ENCODE measurements at places on chromosomes 2 and 18. TPM values are rescaled to one million over a fixed set of nuclear protein-coding genes. Genes with fewer than 3 reads are reported as not detected.

Gene FAP
- polyA plus RNA-seq, result 49.7 TPM

Gene PNPT1
- polyA plus RNA-seq, result 14.3 TPM

Gene SERPINB11
- polyA plus RNA-seq, result not detected

Gene CXCR1
- not detected for polyA plus RNA-seq

Gene CRYGC
- polyA plus RNA-seq, result not detected

Gene SRBD1
- 10.6 TPM for polyA plus RNA-seq

Gene UGT1A3
- not detected for polyA plus RNA-seq

Gene ACADL
- polyA plus RNA-seq, result 12.4 TPM

Gene MRO
- 0.39 TPM for polyA plus RNA-seq

Gene FBXO15
- polyA plus RNA-seq, result 0.57 TPM

Gene CPLX4
- not detected for polyA plus RNA-seq

GRCh38 chr2:67828066-67828465 lies 234.7 kb downstream of the C1D start:
- DNase-seq, result no peak

DNA sequence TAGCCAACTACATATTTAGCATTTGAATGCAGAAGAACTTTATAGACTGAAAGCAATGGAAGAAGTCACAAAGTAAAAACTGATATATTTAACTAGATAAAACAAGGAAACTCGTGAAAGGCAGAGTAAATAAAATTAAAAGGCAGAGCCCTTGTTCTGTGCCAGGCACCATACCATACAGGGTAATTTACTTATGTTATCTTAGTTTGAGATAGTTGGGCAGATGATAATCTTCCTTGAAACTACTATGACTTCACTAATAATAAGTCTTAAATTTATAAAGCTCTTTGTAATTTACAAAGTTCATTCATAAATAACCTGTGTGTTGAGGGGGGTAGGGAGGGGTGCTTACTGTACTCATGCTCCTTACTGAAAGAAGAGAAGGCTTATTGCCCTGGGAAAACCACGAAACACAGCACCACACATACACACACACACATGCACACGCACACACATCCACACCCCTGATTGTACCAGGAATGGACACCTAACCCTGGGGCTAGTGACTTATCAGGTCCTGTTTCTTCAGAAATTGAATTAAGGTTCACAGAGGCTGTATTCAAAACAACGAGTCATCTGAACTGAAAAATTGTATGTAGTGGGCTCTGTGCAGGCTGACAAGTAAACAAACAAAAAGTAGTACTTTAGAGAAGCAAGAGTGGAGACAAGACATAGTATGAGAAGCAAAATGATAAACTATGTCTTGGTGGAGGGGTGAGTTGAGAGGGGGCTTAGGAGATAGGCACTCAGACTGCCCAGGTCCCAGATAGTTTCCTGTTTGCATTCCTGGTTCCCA lies 38.1 kb downstream of the AGFG1 start:
- no peak for DNase-seq

DNA sequence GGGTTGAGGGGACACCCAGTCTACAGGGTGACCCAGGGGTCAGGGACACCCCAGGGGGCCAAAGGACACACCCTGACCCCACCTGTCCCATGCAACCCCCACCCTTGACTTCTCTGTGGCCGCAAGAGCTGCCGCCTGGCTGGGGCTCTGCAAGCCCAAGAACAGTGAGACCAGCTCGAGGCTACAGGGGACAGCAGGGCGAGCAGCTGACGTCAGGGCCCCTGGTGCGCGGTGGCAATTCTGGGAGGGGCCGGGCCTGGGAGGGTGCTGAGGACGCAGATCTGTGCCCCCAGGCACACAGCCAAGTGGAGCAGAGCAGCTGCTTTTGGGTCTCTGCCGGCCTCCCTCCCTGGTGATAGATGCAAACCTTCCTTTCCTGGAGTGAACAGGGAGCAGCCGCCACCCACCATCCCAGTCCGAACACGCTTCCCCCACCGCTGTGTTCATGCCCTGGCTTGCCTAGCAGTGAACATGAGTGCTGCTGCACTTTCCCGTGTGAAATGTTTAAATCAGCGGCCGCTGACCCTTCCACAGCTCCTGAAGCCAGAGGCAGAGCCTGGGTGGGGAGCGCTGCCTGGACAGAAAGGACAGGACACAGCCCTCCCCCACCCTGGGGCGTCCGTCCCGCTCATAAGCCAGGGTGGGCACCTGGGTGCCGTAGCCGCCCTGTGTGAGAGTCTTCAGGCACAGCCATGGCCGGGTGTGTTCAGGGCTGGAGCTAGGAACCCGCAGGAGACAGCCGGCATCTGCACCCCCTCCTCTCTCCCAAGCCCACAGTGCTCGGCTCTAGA lies 46.9 kb downstream of the SLC66A2 start:
- no peak for DNase-seq

DNA sequence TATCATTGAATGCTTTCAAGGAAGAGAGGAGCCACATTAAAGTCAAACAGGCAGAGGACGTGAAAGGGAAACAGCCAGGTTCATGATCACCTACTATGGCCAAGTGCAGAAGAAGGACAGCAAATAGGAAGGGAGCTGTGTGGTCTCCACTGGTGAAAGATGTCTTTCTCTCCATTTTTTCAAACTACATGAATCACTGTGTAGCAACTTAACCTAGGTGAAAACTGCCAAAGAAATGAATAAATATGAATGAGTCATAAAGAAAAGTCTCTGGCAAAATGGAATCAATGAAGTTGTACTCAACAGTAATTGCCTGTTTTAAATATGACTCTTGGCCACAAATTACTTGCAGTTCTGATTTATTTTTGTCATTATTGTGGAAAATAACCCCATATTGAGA lies 452.6 kb upstream of the PKDCC start:
- no peak for DNase-seq

- peak; percentile 76 for DNase-seq
These were observed 62.9 kb downstream of the ZNF521 start for GRCh38 chr18:25289001-25289631.

GRCh38 chr2:41736105-41736567 lies 311.7 kb upstream of the PKDCC start:
- DNase-seq, result no peak

DNA sequence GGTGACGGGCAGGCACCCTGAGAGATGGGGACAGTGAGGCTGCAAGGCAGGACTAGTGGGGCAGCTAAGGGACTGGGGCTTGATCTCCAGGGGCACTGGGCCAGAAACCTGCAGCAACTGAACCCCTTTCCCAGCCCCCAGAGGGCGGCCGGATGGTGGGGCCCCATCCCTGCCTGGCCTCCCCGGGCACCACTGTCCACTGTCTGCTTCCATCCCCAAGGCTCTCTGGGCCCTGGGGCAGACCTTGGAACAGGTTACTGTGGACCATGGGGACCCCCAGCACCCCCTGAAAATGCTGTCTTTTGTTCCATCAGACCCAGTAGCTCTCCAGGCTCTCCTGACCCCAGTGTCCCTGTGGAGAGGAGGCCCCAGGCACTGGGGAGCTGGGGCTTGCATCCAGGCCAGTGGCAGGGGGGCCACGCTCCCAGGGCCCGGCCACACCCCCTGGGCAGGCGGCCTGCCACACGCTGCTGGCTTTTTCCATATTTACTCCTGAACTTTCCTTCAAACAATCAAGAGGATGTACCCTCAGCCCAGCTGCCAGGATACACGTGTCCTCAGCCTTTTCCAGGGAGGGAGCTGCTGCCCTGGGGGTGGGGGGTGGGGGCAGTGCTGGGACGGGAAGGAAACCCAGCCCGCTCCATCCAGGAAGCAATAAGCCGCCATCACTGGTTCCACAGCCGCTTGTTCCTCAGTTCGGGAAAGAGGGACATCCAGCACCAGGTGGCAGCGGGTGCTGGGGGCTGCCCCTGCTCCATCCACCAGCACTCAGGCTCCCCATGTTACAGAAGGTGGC lies 102.3 kb upstream of the ODC1 start:
- no peak for DNase-seq

DNA sequence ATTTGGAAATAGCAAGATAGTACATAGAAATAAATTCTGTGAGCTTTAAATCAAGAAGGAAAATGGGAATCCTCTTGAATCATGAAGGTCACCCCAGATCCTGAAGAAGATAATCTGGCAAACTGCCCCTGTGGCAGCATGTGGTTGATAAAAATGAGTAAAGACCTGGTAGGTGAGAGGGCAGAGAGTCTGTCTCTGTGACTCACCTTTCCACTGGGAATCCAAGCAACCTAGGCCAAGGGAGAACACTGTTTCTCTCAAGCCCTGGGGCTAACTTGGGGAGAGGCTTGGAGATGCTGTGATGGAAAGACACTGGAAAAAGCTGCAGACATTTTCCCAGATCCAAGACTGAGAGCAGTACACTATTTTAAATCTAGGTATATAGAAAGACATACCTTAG lies 185.8 kb upstream of the CNTNAP5 start:
- no peak for DNase-seq

DNA sequence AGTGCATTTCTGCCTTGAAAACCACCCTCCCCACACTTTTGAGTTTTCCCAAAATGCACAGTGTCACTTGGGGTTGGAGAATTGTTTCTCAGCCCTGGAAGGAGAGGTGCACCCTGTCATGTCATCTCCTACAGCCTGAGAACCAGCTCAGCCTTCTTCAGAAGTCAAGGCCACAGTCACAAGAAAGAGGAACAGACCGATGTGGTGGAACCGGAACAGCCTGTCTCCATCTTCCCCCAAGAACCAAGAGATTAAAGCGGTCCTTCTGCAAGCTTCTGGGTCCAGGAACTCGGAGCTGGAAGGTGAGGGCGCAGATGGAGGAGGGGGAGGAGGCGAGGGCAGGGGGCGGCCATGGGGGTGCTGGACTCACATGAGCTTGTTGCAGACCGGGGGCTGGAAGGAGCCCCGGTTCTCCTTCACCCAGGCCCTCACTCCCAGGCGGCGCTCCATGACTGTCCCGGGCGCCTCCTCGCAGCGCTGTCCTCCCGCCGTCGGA lies 248 bp downstream of the HAAO start:
- no peak for DNase-seq

DNA sequence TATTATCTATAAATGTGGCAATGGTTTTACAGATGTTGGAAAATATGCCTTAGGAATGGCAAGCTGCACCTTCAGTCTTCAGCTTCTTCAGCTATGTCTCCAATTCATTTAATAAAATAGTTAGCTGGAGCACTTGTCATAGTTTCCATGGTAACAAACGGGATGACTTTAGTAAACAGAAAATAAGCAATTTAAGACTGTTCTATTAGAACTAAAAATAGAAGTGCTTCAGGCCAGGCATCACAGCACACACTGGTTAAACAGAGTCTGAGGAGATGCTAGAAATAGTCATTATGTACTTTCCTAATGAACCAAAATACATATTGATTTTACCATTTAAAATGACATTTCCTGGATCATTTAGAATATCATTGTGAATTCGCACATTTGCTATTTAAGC lies 195.0 kb downstream of the GCA start:
- DNase-seq, result no peak

DNA sequence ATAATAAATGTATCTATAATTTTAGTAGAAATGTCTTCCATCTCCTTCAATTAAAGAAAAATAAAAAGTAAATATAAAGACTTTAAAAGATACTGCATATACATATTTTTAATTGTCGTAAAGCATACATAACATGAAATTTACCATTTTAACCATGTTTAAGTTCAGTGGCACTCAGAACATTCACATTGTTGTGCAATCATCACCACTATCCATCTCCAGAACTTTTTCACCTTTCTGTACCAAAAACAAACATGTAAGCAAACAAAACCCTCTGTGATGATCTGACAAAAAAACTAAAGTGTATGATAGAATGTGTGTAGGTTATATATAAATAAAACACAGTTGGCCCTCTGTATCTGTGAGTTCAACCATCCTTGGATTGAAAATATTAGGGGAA lies 13.4 kb upstream of the DCTN1 start:
- no peak for DNase-seq

DNA sequence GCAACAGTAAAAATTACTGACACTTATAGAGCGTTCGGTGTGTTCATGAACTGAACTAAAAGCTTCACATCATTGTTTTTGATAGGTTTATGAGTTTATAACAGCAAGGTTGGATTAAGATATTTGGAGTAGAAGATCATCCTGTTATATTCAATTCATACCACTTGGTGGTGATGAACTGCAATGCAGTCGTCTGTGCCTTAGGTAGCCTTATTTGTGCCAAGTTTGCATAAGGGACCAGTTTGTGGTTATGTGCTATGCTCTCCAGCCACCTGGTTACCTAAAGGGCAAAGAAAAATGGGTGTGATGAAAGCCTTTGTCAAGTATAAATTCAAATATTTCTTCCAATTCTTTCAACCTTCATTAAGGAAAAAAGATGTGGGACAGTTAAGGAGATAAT lies 150.9 kb upstream of the KCNH7 start:
- no peak for DNase-seq

DNA sequence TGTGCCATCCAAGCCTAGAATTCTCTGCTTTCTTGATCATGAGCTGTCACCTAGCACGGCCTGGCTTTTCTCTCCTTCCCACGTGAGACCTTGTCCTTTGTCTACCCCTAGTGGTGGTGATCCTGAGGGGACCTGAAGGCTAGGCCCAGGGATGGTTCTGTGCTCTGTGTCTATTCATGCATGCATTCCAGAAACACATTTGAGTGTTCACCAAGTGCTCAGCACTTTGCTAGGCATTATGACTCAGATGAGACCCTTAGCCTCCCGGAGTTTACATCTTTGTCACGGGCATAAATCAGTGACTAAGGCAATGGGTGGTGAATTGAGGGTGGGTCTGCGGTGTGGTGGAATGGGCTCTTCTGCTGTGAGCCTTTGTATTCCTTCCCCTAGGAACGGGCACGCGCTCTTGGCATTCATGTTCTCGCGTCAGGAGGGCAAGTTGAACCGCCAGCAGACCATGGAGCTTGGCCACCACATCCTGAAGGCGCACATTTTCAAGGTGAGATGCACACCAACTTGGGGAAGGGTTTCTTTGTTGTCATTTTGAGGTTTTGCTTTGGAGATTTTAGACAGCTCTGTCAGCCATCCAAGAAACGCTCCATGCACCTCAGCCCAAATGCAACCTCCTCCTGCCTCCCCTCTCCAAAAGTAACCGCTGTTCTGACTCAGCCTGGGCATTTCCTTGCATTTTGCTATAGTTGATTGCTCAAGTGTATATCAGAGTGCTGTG lies 100.9 kb downstream of the WDSUB1 start:
- no peak for DNase-seq

- no peak for DNase-seq
These were observed 109.9 kb upstream of the CD302 start for GRCh38 chr2:159907909-159908308.

DNA sequence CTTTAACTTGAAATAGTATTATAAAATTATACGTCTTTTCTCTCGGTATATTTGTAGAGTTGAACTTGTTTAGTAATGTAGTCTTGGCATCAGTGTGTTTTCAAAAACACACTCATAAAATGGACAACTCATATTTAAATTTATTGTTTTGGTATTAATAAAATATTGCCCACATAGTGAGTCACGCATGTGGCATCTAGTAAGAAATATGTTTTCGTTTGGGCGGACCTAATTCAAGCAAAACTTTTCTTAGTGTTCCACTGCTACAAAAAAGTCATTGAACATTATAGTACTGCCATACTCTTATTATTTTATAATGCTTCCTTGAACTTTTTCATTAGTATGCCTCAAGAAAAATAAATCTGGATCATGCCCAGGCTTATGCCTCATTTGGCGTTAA lies 31.1 kb upstream of the FAM237A start:
- DNase-seq, result no peak

DNA sequence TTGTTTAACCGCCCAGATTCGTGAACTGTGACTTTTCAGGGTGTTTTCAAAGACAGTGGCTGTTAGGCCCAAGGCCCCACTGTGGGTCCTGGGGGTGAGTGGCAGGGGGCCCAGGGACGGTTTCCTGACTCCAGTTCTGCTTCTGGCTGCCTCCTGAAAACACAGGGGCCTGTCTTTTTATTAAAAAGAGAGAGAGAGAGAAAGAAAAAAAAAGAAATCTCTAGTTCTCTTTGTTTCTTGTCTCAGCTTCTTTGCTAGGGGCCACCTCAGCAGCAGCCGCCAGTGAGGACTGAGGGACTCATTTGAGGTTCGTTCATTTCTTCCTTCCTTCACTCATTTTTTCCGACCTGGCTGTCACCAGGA lies 15.4 kb upstream of the E2F6 start:
- no peak for DNase-seq
